ENCODE measurements at places on chromosomes 2 and 18.

GRCh38 chr2:176936410-176936809 is 276.2 kb upstream of the HNRNPA3 start:
- no peak for DNase-seq

GRCh38 chr2:203886661-203887151 is 19.1 kb downstream of the CTLA4 start:
- no peak for DNase-seq

DNA sequence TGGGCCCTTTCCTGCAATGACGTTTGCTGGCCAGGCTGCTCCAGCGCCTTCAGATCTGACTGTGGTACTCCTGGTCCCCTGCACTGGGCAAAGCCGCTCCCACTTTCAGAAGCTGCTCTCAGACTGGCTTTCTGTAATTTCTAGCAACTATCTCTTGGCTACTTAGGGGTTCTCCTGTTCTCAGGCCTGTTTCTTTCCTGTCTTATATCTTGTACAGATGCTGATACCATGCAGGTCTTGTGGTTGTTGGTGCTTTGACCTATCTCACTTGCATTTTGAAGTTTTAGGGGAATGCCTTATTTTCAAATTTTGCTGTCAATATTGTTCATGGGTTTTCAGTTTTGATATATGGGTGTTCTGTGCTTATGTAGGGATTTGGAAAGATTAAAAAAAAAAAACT is 145.8 kb downstream of the CLIP4 start:
- DNase-seq, result no peak

- no peak for DNase-seq
These were observed 50.9 kb downstream of the COL3A1 start for GRCh38 chr2:189024901-189025618.

- no peak for DNase-seq
These were observed 117.1 kb downstream of the TXNL1 start for GRCh38 chr18:56521263-56521662.

DNA sequence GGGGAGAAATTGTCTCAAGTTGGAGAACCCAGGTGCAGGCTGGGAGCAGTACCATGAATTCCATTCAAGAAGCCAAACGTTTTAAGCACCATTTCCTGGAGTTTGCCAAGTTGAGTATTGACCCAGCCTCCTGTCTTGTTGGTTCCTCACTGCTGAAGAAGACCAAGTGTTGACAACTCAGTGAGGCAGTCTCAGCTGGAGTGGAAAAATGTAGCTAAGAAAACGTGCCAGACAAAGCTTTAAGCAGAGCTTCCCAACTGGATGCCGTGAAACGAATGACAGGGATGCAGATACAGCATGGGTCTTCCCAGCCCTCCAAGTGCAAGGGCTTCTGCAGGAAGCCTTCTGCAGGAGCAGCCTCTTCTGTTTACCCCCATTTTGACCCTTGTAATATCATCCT is 778 bp upstream of the INPP1 start:
- peak; percentile 79 for DNase-seq

- DNase-seq, result no peak
These were observed 364.7 kb downstream of the GPD2 start for GRCh38 chr2:156800781-156801361.

- no peak for DNase-seq
These were observed 6.1 kb downstream of the ARHGEF4 start for GRCh38 chr2:130842770-130843169.

DNA sequence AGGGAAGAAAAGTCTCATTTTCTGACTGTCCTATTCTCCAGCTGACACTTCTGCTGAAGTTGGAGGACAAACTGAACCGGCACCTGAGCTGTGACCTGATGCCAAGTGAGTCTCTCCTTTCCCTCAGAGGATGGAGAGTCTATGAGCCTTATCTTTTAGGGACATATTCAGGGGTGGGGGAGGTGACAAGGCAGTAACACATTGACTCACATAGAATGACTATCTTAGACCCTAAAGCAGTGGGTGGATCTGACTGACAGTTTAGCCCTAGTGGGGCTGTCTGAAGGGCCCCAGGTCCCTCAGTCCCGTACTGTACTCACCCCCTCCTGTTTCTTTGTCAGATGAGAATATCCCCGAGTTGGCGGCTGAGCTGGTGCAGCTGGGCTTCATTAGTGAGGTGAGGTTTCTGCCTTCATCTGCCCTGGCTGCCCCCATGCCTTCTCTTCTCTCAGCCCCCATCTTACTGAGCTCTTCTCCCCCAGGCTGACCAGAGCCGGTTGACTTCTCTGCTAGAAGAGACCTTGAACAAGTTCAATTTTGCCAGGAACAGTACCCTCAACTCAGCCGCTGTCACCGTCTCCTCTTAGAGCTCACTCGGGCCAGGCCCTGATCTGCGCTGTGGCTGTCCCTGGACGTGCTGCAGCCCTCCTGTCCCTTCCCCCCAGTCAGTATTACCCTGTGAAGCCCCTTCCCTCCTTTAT is 805 bp upstream of the KRTCAP3 start:
- DNase-seq, result no peak

DNA sequence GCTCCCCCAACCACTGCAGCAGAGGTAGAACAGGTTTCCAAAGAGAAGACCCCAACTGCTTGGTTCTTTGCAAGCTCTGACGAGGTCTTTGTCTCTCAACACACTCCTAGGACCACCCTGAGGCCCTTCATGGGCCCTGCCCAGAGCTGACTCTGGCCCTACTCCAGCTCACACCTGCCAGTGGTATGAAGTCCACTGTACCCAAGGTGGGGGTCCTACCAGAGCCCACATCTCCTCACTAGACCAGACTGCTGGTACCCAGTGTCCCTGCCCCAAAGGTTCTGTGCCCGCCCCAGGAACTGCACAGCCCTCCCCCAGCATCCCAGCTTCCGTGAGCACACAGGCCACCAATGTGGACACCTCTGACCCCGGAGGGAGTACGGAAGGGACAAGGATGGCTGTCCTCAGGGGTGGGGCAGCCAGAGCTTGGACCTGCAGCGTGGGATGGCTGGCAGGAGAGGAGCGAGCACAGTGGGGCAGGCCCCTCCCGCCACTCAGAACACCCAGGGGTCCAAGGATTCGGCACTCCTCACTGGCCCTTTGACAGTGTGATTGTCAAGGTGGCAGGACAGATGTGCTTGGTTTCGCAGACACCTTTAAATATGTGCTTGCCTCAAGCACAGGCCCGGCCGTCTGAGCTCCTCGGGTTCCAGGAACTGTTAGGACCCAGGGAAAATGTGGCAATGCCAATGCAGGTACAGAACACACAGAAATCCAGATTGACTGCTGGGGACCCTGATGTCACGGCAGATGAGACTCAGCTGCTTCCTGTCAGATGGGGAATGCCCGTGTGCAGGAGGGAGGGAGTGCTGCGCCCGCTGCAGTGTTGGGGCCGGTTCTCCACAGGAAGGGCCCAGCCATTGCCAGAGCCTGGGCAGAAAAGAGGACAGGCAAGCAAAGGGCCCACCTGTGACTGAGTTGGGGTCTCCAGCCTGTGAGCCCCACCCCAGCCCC is 51.2 kb downstream of the MTERF4 start:
- DNase-seq, result no peak

- DNase-seq, result no peak
These were observed 10.1 kb downstream of the ITM2C start for GRCh38 chr2:230874876-230875275.

- no peak for DNase-seq
These were observed 58.7 kb downstream of the HK2 start for GRCh38 chr2:74892609-74893008.

- DNase-seq, result peak; percentile 51
These were observed 1.6 kb upstream of the IGFBP5 start for GRCh38 chr2:216696751-216697560.

- peak; percentile 87 for DNase-seq
These were observed at the start of gene ZNF236 for GRCh38 chr18:76822506-76823160. ZNF236 (plus strand) TSS chr18:76822557; CDS start chr18:76822608, 51 bp downstream.

DNA sequence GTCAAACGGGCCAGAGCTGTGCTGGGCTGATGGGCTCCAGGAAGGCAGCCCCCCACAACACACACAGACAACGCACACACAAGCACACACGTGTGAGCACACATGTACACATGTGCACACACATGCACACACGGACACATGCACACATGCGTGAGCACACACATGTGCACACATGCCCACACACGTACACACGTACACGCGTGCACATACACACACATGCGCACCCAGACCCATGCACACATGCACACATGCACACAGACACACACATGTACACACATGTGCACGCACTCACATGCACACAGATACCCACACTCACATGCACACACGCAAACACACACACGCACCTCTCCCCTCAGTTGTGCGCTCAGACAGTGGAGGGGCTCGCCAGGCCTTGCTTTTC is 31.2 kb upstream of the HPCAL1 start:
- no peak for DNase-seq

- DNase-seq, result no peak
These were observed 620.6 kb downstream of the IRS1 start for GRCh38 chr2:226179010-226179409.

DNA sequence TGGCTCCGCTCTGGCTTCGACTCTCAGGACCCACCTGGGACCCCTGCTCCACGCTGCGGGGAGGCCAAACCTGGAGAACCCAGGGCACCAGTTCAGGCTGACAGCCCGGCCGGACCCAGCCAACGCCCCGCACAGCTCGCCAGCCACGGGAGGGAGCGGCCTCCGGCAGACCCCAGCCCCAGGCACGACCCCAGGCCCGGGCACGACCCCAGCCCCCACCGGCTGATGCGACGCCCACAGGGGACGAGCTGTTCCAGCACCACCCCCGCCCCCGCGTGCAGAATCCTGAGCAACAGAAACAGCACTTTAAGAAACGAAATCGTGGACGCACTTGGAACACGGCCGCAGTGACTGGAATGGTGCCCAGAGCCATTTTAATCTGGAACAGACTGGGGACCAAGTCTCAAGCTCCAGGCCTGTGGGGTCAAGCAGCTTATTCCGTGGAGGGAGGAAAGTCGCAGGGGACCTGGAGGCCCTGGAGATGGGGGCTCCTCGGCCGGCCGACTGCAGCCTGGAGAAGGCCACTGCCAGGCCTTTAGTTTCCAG is 74.2 kb downstream of the MBP start:
- DNase-seq, result no peak

DNA sequence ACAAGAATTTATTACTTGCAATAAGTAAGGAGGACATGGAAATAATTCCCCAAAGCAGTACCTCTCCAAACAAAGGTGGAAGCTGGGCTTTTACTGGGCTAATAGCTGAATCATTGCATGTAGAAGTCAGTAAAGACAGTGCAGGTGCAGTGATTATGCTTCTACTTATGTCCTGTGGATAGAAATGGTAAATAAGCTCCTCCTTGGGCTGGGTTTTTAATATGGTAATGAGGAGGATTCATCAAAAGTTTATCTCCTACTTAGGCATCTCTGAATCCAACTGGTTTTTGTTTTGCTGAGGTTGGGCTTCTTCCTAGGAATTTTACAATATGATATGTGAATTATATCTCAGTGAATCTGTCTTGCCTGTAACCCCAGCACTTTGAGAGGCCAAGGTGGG is 297.4 kb upstream of the MC4R start:
- no peak for DNase-seq

DNA sequence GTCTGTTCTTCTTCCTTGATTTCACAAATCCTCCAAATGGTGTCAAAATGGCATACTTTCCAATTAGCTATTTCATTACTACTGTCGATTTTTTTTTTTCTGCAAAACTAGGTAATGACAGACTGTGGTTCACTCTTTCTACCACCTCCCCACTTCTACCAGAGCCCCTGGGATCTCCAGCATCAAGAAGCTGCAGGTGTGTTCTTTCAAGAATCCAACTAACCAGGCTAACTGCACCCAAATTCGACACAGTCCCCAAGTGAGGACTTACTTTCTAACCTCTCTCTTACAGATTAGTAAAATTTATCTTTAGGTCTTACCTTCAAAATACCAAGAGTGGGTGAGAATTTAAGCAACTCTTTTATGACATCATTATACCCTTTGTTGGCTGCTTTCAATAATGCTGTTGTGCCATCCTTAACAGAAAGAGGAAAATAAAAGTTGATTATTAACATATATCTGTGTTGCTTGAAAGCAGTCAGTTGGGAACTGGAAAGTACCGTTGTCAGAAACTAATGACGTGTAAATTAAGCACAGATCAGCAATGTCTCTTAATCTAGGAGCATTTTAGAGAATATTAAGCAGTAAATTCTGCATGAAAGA is 31.2 kb upstream of the NPC1 start:
- no peak for DNase-seq

DNA sequence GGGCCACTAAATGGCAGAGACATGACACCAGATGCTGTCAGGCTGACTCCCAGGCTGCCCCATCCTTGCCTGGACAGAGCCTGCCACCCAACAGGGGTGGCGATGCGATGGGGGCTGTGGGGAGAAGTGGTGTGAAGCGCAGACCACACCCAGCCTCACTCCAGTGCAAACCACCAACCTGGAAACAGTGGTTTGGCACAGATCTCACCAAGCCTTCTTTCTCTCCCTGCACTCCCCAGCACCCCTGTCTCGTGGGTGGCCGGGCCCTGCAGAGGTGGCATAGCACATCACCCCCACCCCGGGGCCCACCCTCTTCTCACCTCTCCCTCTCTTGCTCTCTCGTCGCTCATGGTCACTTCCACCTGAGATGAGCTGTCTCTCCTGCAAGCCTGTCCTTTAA is 32.6 kb downstream of the CIB4 start:
- no peak for DNase-seq

- no peak for DNase-seq
These were observed 81.3 kb downstream of the MOGAT1 start for GRCh38 chr2:222752746-222753145.

- DNase-seq, result no peak
These were observed 24.5 kb downstream of the NFATC1 start for GRCh38 chr18:79420033-79420745.

Measured in fibroblast of skin of scalp (primary cell).